ENCODE measurements at places on chromosomes 7 and 10.

- peak; percentile 35 for DNase-seq
Measured at GRCh38 chr10:28661035-28661434, 16.3 kb upstream of the BAMBI start.

DNA sequence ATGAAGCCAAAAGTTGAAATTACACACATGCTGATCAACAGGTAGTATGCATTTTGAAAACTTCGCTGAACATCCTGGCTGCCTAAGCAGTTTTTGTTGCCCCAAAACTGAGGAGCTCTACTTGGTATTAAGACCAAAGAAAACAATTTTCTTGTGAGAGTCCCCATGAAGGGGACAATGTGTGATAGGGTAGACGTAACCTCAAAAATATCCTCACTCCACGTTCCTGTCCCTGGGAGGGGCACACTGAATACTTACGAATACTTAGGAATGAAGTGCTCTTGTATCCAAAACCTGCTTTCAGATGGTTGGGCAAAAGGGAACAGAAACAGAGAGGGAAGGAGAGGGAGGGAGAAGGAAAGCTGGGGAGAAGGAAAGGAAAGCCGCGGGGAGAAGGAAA is 24.7 kb downstream of the CCDC6 start:
- DNase-seq = no peak

DNA sequence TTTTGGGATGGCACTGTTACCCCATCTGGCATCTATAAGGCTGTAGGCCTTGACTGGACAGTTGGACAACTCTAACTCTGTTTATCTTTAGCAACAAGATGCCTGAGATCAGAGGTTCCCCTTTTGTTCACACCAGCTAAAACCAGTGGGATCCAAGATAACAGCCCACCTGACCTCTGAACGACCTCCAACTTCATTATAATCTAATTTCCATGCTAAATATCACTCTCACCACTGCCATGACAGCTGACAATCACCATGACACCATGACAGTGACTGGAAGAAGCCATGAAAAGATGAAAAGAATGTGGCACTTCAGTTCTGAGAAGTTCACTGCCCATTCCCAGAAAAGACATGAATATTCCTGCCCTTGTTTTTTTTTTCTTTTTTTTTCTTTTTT is 281.4 kb upstream of the TAC1 start:
- no peak for DNase-seq

- no peak for DNase-seq
Measured at GRCh38 chr7:45082831-45083331, 5.9 kb downstream of the NACAD start.

DNA sequence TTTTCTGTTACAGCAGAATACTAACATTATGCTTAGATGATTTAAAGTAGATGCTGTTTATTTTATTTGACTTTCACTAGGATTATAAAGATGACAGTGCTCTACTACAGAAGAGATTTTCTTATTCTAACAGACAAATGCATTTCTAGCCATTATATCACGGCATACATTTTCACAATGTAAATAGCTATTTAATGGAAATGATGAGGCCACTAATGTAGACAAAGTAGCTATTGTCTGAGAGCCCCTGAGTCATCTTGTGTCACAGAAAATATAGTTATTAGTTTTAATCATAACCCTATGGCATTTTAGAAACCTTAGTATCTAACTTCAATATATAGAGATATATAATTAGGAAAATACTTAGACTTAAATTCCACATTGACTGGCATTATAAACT is 158.0 kb upstream of the AHR start:
- no peak for DNase-seq

DNA sequence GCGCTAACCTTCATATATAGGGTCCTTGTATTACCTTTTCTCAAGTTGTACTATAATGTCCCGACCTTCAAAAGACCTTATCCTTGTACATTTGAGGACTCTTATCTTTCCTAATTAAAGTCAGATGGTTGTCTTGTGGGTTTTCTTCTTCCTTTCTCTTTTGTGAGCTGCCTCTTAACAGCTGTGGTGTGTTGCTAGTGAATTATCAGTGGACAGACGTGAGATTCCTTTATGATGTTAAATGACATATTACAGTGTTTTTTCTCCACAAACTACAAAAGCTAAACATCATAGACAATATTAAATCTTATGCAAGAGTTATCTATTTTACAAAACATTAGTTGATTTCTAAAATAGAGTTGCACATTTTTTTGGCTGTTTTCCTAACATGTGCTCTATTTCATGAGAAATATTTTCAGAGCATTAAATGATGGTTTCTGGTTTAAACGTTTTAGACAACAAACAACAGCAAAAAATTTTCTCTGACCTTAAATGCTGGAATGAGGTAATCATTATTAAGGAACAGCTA is 272.2 kb upstream of the NPVF start:
- DNase-seq = no peak

DNA sequence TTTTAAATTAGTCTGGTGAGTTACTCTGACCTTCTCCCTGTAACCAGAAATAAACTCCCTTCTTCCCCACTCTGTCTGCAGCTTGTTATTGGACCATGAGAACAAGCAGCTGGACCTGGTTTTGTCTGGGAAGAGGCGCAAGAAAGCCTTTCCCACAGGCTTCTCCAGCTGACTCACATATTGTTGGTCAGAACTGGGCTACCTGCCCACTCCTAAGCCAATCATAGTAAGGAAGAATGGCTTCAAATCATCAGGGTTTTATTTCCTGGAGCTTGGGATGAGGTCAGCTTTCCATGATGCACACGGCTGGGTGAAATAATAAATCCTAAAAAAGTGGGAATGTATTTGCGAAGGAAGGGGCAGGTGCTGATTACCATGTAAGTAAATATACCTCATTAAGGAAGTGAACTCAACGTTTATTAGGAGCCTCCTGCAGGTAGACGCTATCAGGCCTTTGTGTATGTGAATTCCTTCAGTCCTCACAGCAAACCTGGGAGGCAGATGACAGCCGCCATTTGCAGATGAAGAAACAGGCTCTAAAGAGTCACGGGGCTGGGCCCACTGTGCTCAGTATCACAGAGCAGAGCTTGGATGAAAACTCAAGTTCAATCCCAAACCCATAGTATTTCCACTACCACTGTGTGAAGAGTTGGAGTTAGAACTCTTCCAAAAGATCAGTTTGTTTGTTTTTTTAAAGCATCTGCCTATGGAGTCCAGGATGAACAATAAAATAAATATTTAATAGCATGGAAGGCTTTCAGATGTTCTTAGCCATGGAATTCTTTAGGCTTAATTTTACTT is 32.8 kb downstream of the IL15RA start:
- DNase-seq = peak; percentile 65

- DNase-seq = no peak
Measured at GRCh38 chr10:11379771-11380170, 231.7 kb downstream of the USP6NL start.

DNA sequence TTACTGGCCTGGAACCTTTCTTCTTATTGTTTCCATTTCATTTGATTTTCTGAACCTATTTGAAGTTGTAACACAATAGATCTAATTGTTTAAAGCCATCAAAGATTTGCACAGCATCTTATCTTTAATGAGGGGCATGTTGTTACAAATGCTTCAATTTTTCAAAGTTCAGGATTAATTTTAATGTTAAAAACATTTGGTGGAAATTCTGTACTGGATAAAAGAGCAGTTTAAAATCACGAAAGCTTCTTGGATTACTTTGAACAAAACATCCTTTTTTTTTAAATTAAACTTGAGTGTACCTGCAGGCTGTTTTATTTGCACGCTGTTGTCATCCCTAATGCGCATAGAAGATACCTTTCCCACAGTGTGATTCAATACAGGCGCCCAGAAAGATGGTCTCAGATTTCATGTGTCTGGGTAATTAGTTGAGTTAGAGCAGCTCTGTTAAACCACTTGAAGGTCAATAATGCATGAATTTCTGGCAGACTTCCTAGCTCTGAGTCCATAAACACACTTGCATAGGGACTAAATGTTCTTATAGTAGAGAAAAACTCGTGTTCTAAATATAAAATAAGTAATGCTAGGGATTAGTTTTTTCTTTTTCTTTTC is 29.3 kb upstream of the DDX50 start:
- DNase-seq = peak; percentile 2

GRCh38 chr7:66627881-66628360 is 760 bp upstream of the KCTD7 start:
- DNase-seq = no peak

- DNase-seq = no peak
Measured at GRCh38 chr10:28135258-28135657, 136.4 kb upstream of the ODAD2 start.

- DNase-seq = no peak
Measured at GRCh38 chr10:62461120-62461519, 87.0 kb downstream of the ZNF365 start.

DNA sequence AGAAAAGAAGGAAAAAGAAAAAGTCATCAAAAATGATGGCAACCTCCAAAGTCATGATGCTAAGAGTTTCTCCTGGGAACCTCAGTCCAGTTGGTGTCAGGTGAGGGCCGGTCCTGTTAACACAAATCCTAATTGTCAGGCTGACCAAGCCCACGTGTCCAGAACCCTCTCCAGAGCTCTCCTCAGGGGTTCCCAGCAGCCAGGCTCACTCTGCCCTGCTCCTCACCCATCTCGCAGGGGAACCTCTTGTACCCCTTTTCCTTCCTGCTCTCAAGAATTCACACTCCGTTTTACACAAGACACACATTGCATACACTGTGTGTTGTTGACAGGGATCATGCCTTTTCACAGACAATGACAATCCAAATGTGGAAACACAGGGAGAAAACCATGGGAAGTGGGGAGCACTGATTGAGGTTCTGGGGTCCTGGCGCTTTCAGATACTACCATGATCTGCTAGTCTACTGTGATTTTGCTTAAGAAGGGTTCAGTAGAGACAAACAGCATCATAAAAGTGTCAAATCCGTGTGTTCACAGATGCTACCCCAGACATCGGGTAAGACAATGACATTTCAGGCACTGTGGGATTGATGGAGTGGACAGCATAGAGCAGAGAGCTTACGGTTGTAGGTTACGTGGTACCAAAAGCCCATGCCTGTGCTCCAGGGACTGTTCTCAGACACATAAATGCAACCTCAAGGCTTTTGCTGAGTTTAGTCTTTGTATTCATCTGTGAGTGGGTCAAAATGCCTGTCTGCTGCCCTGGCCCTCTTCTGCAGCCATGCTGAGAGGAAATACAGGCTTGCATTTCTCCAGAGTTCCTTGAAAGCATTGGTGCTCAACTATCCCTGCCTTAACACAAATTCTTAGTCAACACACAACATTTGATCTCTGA is 16.0 kb downstream of the IL2RA start:
- DNase-seq = no peak

- no peak for DNase-seq
Measured at GRCh38 chr10:1552881-1553670, 184.2 kb downstream of the ADARB2 start.

GRCh38 chr10:96860631-96861277 is 28.7 kb downstream of the LCOR start:
- no peak for DNase-seq

DNA sequence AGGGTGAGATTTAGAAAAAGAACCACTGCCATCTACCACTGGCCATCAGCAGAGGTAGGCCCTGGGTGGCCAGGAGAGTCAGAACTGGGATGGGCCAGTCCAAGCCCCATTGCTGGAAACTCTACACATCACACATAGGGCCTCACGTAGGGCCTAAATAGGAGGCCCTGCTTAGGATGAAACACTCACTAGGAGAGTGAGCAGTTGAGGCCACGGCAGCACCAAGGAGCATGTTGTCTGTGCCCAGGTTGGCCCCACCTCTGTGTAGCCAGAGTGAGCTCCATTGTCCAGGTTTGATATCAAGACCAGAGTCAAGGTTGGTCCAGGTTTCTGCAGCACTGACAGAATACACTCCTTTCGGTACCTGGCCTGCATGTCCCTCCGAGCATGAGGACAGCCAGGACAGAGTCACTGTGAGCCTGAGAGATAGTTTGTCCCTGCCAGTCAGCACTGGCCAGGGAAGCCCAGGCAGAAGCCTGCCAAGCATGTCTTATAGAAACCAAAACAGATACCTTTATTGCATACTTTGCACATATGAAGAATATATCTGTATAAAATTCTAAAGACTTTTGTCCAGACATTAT is 77.9 kb upstream of the CAMK2B start:
- no peak for DNase-seq

GRCh38 chr7:21844742-21845141 is 101.0 kb downstream of the CDCA7L start:
- DNase-seq = no peak

DNA sequence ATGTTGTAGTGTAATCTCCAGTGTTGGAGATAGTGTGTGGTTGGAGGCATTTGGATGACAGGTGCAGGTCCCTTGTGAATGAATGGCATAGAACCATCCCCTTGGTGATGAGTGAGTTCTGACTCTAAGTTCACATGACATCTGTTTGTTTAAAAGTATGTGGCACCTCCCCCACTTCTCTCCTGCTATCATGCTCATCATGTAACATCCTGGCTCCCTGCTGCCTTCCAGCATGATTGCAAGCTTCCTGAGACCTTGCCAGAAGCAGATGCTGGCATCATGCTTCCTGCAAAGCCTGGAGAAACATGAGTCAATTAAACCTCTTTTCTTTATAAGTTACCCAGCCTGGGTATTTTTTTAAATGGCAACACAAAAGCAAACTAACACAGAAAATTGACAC is 499.0 kb upstream of the SEMA3D start:
- DNase-seq = peak; percentile 28

DNA sequence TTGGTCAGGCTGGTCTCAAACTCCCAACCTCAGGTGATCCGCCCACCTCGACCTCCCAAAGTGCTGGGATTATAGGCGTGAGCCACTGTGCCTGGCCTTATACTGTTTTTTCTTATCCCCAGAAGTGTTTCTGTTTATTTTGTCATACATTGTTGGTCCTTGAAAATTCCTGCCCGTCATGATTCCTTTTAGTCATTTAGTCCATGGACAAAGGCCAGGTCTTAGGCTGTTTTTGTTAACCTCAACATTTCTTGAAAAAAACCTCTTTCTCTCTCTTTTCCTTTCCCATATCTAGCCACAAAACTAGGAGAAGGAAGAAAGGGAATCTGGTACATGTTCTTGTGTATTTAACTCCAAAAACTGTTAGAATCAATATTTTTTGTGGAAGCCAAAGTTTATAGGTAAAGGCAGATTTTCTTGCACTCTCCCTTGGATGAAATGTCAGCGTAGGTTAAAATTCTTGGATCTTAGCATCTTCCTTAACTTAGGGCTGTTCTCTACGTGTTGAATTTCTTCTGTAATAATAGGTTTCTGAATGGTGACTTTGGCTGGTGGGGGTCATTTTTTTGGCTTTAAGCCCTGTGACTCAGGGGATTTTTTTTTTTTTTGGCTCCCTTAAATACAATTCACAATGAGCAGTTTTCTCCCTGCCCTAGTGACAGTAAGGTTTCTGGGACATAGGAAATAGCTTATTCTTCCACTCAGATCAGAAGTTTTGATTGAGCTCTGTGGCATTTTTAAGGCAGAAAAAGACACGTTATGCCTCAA is 500.8 kb downstream of the AUTS2 start:
- DNase-seq = no peak

- DNase-seq = no peak
Measured at GRCh38 chr7:23123465-23123864, 17.9 kb downstream of the KLHL7 start.

- no peak for DNase-seq
Measured at GRCh38 chr7:17318146-17318545, 19.7 kb downstream of the AHR start.

Measured in T1000 (cell line).